ENCODE measurements at places on chromosomes 16 and 17.

GRCh38 chr16:85025781-85026653, 1.6 kb upstream of the KIAA0513 start:
- DNase-seq: no peak

DNA sequence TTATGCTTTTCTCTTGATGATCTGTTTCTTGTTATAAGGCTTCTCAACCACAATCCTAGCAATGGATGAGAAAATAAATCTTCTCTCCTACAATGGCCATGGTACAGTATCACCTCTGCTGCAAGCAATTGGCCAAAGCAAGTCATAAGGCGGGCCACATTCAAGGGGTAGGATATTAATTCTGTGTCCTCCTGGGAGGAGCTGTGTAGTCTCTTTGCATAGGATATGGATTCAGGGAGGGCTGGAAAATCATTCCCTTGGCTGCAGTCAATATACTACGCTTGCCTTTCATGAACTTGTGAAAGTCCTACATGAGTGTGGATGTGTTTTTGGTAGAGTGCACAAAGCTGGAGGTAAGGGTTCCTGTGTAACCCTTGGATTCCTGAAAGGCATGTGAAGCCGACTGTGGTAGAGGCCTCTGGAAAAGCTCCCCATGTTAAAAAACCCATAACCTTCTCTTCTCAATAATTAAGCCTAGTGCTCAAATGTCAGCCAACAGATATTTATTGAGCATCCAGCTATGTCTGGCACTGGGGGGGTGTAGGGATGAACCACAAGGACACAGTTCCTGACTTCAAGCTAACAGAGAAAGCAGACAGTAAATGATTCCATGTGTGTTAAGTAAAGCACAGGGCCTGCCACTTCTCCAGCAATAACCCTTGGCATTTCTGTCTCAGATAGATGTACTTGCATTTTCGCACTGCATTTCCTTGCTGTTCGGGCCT, 147.6 kb upstream of the HS3ST3A1 start:
- no peak for DNase-seq

GRCh38 chr17:19533036-19533717, 477 bp upstream of the SLC47A1 start:
- DNase-seq: no peak

DNA sequence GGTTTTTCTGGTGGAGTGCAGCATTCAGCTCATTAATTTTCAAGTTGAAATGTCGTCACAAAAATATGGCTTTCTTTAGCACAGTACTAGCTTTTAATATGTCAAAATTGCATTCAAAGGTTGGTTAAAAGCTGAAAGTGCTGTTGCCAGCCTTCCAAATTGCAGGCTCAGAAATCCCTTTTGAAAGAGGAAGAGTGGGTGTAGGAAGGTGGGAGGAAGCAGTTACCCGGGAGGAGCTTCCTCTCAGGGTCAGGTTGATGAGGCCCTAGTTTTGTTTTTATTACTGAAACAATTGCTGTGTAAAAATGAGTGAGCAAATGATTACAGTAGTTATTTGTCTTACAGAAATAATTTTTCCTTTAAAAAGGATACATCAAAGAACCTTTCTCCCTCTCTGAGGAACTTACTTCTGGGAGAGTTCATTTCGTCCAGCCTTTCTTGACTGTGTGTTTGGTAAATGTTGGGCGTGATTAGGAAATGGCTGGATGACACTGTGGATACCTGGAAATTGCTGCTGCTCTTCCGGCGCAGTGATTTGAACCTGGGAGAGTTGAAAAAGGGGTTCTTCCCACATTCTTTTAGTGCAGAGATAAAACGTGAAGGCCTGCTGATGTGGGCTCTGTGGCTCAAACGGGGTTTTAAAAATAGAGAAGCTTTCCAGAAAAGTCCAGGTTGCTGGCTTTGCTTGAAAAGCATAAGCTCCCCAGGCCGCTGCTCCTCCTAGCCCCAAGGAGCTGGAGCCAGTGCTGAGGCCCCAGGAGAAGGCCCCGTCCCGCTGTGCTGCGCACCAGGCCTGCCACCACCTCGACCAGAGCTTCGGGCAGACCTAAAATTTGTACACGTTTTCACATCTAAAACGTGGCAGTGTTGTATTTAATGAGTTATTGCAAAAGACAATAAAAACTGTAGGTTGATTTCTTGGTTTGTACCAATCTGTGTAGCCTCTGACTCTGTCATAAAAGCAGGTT, 41.7 kb downstream of the SEC14L1 start:
- no peak for DNase-seq

DNA sequence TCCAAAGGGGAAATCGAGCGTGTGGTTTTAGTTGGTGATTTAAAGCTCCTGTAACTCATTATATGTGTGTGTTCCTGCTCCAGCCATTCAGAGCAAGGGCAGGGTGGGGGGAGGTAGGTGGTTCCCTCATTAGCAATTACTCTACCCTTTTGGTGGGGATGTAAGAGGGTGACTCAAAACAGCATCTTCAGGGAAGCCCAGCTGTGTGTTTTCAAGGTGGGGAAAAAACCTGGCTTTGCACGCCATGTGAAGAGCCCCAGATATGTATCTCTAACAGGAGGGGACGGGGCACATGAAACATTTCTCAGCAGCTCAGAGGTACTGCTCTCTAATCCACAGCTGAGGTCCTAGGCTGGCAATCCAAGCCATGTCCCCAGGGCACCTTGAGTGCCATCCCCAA, 241.3 kb upstream of the ZFHX3 start:
- no peak for DNase-seq

- DNase-seq: no peak
Measured at GRCh38 chr17:61704935-61705449, 114.0 kb upstream of the NACA2 start.

- peak; percentile 26 for DNase-seq
Measured at GRCh38 chr17:7440834-7441195, 1.5 kb downstream of the FGF11 start.

- no peak for DNase-seq
Measured at GRCh38 chr16:74560912-74561311, 46.0 kb downstream of the GLG1 start.

DNA sequence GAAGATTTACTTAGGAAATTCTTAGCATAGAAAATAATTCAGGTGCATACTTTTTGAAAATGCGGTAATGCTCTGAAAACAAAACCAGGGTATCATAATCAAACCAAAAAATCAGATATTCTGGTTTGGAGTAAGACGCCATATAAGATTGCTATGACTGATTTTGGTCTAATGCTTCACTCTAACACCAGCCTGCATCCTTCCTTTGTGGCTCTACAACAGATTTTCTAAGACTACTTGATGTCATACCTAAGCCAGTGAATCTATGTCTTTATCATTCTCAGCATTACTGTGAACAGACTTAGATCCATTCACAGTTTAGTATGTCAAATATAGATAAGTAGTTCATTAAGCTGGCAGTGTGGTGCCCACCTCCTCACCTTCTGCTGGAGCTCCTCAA, 590 bp downstream of the KRT33B start:
- DNase-seq: no peak

- no peak for DNase-seq
Measured at GRCh38 chr17:10623737-10624338, 33.3 kb downstream of the MYH3 start.

DNA sequence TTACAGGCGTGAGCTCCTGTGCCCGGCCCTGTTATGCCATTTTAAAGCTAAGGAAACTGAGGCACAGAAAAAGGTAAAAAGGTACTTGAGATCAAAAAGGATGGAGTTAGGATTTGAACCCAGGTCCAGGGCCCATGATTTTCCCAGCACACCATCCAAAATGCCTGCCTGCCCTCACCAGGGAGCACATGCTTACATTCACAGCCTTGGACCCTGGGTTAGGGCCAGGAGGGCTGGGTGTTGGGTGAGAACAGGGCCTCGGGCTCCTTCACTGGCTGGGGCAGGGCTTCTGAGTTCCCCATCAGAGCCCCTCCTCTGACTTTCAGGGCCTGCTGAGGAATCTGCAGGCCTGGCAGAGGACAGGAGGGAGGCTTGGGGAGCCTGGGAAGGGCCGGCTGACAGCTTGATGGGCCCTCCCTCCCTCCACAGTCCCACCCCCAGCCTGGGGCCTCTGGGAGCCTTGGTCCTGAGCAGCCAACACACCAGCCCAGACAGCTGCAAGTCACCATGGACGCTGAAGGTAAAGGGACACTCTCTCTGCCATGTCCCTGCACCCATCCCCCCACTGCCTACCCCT, at the start of gene QPRT:
QPRT (plus strand) TSS at position 490 of the 577 bp plus-strand sequence; CDS start at position 508, 18 bp downstream.
- peak; percentile 49 for DNase-seq

DNA sequence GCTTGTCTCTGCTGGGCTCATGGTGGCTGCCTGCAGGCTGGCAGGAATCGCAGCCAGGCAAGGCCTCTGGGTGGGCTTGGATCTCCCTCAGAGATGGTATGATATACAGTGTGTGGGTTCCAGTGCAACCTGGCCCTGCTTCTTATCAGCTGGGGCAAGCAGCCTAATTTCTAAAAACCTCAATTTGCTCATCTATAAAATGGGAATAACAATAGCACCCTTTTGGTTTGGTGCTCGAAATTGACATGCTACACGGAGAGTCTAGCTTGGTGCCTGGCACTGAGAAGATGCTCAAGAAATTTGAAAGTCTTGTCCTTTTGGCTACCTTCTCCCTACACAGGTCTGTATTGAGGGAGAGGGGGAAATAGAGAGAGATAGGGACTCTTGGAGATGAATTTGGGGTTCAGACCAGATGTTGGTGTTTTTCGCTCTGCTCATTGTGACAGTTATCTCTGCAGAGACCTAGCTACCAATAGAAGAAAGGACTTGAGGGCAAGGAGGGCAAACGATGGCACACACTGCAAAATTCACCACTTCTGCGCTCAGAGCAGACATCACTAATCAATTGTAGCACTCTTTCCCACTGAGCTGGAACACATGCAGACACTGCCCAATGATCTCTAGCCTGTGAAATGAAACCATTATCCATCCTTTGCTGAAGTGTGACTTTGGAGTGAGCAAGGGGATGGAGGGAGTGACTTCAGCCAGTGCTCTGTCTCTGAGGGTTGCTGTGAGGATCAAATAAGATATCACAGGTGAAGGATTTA, 15.6 kb downstream of the BEAN1 start:
- no peak for DNase-seq

- DNase-seq: no peak
Measured at GRCh38 chr16:80587071-80587470, 46.3 kb downstream of the DYNLRB2 start.

GRCh38 chr16:73864868-73865267, 431.7 kb upstream of the PSMD7 start:
- no peak for DNase-seq

- no peak for DNase-seq
Measured at GRCh38 chr16:63005356-63005755, 969.1 kb upstream of the CDH8 start.

DNA sequence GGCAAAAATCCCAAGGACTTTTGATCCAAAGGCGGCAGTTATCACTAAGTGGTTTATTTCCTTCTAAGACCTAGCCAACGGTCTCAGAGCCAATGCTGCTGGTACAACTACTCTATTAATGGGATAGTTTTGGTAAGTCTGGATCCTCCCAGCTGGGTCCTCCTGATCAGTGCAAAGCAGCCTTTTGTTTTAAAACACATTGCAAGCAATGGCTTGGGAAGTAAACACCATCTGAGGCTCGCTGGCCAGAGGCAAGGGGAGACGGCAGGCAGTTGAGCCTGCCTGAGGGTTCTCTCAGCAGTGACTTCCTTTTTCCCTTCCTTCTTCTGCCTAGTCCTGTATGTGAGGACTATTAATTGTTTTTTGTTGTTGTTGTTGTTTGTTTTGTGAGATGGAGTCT, 1.6 kb upstream of the SLC5A10 start:
- no peak for DNase-seq

DNA sequence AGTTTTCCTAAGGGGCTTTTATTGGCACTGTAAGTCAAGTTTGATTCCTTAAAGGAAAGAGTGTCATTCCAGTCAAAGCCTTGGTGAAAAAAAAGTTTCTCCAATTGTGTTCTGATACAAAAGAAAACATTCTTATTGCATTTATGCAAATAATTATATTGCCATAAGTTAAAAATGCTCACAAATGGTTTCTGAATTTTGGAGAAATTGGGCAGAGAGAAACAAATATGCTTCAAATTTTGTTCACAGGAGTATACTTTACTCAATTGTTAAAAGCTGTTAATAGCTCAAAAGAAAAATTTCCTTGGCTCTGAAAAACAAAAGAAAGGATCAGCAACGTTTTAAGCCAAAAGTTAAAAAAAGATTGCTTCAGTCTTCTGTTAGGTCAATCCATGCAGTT, 60.2 kb downstream of the PIGL start:
- no peak for DNase-seq

GRCh38 chr17:45223539-45224528, 2.1 kb downstream of the FMNL1 start:
- no peak for DNase-seq
